ENCODE measurements at places on chromosomes 4 and X.

GRCh38 chr4:83581411-83582288, 45.7 kb downstream of the GPAT3 start:
- no peak for DNase-seq

DNA sequence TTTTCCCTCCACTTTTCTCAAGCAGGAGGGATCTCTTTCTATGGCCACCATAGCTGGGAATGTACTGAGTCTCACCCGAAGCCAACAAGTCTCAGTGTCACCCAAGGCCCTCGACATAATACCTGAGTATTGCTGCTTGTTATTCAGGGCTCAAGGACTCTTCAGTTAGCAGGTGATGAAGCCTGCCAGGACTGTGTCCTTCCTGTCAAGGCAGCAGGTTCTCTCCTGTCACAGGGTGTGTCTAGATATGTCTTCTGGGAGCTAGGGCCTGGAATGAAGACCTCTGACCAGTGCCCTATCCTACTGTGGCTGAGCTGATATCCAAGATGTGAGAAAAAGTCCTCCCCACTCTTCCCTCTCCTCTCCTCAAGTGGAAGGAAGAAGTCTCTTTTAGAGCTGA, 391.0 kb upstream of the DIPK2B start:
- no peak for DNase-seq

DNA sequence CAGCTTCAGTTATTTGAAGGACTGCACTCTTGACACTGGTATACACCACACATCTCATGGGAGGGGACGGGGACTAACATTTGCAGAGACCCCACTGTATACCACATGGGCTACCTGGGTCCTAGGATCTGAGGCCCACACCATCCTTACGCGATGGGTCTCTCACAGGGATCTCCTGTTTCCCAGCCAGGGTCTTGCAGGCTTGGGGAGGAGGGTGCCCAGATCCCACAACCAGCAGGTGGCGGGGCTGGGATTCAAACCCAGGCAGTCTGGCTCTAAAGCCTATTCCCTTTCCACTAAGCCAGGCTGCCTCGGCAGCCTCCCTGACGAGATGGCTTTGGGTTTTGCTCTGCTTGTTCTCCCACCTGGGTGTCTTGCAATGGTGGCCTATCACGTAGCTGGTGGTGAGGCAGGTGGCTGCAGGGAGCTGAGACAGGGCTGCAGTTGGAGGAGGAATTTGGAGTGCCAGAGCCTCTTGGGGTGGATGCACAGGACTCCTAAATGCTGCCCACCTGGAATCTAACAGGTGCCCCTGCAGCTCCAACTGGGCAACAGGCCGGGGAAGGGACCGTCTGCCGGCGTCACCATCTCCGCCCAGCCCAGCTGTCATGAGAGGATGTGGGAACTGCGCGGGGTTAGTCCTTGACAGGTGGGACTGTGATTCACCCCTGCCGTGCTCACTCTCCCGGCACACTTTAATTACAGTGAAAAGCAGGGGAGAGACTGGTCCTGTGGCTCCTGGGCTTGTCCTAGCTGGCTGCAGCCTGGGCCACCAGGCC, 110.7 kb downstream of the PSAPL1 start:
- no peak for DNase-seq

DNA sequence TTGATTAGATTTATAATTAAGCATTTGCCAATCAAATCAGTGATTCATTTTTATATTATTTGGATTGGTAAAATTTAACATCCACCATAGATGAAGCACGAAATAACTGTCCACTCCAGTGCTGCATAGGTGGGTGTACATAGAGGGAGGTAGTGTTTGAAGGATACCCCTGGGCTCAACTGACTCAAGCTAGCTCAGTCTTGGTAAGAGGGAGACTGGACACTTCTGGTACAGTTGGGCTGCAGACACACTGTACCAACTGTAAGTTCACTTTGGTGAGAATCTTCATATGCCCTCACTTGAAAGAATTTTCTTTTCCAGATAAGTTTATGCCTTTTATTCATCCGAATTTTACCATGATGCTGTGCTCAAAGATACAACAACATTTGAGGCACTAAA, 48.6 kb upstream of the UGT2B15 start:
- DNase-seq = no peak

DNA sequence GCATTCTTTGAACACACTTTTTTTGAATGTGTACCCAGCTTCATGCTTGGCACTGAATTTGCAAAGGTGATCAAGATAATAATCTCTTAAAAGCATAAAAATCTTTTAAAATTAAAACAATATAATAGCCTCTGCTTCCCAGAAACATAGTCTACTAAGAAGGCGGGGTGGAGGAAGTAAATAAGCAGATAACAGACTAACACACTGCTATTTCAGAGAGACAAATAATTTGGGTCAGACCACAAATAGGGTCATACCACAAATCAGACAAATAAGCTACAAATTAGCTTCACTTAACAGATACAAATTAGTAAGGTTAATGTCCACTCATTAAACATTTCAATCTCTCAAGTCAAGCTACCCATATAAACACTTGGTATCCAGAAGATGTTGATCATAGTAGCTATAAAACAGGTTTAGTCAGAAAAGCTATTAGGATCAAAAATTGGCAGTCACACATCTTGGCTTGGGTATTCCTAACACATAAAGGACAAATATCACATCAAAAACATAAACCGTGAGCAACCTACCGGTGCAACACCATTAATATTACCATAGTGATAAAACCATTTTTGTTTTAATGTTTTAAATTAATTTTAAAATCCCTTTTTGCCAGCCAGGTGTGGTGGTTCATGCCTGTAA, 47.3 kb downstream of the PPP3CA start:
- no peak for DNase-seq

- DNase-seq = peak; percentile 63
These were observed 4.9 kb downstream of the PRDM8 start for GRCh38 chr4:80202190-80202711.

GRCh38 chrX:112867570-112867969, 26.9 kb upstream of the AMOT start:
- no peak for DNase-seq

GRCh38 chrX:49862093-49862492, 17.2 kb upstream of the USP27X start:
- no peak for DNase-seq

GRCh38 chr4:99394896-99395295, 40.2 kb downstream of the ADH7 start:
- DNase-seq = no peak

GRCh38 chr4:174274436-174274835, 9.0 kb downstream of the FBXO8 start:
- DNase-seq = no peak

- DNase-seq = no peak
These were observed 95.4 kb downstream of the PTTG2 start for GRCh38 chr4:38055566-38055965.

DNA sequence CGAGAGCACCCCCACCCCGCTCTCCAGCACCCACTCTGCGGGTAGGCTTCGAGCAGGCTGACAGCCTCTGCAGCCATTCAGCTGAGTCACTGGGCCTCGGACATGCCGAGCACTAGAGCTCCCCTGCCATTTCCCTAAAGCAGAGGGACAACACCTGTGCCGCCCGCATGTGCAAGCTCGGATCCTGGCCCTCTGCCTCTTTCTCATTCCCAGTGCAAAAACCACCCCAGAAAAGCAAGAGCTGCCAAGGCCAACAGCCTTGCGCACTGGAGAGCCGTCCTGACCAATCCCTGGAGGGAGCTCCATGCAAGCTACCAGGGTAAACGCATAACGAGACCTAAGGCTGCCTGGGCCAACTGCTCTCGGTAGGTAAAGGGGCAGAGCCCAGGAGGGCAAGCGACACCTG, 5.3 kb downstream of the HCFC1 start:
- no peak for DNase-seq

DNA sequence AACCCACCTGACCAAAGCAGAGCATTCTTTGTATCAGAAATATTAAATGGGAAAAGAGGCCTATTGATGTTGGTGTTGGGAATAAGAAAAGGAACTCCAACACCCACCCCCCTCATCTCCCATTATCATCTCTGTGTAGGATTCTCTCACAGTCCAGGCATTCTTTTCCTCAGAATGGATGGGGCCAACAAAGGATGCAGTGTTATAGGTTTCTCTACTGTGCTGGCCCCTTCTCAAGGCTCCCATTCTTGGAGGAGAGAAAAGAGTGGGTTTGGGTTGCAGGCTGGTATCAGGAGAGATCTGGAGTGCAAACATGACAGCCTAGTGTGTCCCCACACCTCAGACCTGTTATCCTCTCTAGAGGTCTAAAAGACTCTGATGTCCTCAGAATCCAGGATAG, 59.6 kb downstream of the UGT8 start:
- no peak for DNase-seq

GRCh38 chrX:20382518-20383297, 116.0 kb upstream of the RPS6KA3 start:
- no peak for DNase-seq

DNA sequence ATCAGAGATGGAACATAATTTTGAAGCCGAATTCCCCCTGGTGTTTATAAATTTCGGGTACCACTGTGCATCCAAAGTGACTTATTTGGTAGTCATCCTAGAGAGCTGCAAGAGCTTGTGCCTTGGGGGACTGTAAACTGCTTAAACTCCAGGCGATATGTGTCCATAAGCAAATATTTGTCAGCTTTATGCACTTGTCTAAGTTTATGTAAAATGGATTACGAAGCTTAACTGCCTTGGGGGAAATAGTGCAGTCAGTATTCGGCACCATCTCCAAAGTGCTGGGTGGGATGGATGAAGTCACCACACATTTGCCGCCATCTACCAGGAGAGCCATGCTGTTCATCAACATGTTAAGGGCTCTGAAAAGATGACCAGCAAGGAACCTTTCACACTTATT, 65.9 kb downstream of the CC2D2A start:
- no peak for DNase-seq

- no peak for DNase-seq
These were observed 9.2 kb upstream of the GPC3 start for GRCh38 chrX:133994576-133994975.
